ENCODE measurements at places on chromosomes 16 and 17.
A peak's percentile ranks its signal among the peaks of the same experiment; 100 is the strongest.

DNA sequence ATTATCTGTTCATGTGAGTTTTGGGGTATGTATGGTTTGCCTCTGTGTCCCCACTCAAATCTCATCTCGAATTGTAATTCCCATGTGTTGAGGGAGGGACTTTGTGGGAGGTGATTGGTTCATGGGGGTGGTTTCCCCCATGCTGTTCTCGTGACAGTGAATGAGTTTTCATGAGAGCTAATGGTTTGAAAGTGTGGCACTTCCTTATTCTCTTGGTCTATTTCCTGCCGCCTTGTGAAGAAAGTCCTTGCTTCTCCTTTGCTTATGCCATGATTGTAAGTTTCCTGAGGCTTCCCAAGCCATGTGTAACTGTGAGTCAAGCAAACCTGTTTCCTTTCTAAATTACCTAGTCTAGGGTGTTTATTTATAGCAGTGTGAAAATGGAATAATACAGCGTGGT, 128.1 kb upstream of the HS3ST4 start:
- DNase-seq, result no peak

GRCh38 chr16:4190712-4191333, 51.1 kb downstream of the SRL start:
- no peak for DNase-seq

- DNase-seq, result no peak
Observed at GRCh38 chr17:74525781-74526288, 5.4 kb downstream of the CD300LB start.

DNA sequence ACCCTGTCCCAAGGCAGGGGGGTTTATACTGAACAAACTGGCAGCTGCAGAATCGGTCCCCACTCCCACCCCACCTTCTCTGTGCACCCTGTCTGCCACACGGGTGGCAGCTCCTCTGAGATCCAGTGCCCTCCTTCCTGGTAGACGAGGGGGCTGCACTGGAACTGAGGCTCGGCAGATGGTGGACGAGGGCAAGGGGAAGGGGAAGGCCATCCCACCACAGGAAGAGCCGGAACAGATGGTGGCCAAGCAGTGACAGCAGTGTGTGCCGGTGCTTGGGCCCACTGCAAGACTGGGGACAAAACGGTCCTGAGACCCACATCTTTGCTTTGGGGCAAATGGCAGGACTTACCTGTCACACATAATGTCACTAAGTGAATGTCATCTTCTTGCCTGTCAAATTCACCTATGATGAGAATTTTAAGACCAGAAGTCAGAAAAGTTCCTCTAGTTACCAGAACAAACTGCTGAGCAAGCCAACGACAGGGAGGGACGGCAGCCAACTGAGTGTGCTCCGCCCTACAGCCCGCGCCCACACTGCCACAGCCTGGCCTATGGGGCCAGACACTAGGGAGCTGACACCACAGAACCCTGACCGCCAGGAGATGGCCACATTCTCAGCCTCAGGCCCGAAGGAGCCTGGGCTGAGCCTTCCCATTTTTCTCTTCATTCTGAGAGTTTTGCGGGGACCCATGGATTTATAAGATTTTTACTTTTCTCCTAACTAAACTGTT, 14.4 kb downstream of the NTAN1 start:
- peak; percentile 90 for DNase-seq

DNA sequence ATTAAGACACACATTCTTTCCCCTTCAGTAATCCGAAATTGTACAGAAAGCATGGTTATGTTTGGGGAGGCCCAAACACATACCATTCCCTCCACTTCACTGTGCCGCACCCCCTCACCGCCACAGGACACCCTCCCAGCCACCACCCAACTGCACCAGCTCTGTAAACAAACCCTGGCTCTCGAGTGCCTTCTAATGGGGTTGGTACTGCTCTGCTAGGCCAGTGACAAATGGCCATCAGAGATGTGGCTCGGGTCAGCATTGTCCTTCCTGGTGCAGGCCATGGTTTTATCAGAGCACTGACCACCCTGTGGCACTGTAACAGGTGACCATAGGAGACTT, 24.0 kb upstream of the SREBF1 start:
- DNase-seq, result no peak

DNA sequence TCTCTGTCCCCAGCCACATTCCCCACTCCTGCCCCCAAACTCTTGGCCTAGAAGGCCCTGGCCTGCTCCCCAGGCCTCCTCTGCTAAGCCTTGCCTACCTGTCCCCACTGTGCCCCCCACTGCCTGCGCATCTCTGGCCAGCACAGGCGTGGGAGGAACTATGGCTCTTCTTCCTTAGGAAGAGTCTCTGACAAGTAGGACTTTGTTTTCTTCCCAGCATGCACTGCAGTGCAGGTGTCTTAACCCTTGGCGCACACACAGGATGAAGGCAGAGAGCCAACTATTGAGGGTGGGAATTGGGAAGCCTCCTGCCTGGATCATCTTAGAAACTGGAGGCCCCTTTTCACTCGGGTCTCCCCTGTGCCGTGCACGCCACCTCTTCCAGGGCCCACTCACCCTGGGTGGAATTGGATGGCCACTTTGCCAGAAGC, 3.6 kb downstream of the AMDHD2 start:
- DNase-seq, result no peak

- peak; percentile 71 for DNase-seq
Observed at GRCh38 chr16:22191532-22192260, 14.4 kb upstream of the EEF2K start.

GRCh38 chr17:2690165-2691068, 21.1 kb downstream of the CLUH start:
- no peak for DNase-seq

DNA sequence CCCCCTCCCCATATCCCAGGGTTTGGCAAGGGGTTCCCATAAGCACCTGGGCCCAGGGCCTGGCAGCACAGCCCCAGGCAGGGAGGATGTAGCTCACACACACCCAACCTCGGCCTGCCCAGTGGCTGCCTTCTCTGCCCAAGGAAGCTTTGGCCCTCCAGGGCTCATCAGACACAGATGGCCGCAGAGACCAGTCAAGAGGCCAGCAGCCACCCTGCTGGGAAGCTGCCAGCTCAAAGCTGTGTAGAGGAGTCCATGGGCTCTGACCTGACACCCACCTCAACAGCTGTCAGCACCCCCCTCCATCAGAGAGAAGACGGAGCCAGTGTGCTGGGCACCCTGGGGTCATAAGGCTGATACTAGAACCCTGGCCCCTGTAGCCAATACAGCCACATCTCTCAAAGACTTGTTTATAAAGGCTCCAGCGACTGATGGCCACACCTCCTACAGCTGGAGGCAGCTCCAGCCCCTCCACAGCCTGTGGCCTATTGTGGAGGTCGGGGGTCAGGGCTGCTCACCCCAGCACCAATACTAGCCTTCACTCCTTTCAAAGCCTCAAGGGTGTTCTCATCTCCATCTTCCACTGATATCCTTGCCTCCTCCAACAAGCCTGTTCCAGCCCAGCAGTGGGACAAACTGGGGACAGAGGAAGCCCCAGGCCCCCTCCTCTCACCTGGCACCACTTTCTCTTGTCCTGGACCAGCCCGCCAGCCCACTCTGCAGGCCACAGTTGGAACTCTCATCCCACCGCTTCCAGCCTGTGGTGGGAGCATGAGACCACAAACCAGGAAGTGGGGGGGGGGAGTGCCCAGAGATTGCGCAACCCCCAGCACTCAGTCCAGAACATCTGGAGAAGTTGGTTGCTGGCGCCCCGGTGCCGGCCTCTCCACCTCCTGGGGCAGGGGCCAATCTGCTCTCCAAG, 2.2 kb upstream of the MPG start:
- DNase-seq, result peak; percentile 69

GRCh38 chr16:78283548-78284251, 184.2 kb downstream of the WWOX start:
- DNase-seq, result no peak

DNA sequence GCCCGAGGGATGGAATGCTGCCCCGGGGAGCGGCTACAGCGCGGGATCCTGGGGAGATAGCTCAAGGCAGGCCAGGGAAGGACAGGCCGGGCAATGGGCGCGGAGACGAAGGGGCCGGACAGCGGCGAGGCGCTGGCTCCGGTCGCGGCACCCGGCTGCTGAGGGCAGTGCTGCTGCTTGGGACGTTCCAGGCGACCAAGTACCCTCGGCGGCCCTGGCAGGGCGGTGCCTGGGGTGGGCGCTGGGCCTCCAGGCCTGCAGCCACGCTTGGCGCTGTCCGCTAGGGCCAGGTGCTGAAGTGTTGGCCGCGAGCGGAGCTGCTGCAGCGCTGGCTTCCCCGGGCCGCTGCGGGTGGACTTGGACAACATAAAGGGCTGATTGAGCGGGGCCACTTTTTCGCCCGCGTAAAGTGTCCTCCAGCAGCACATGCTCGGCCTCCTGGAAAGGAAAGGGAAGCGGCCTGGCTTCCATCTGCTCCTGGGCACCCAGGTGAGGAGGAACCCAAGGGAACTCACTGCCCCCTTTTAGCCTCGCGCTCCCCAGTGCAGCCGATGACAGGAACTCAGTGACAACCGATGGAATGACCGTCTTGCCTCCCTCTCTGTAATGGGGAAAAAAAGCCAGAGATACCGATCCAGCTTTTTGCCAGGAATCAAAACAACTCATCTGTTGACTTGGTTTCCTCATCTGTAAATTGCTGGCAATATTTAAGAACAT, 23.7 kb downstream of the CLEC3A start:
- DNase-seq, result peak; percentile 76

DNA sequence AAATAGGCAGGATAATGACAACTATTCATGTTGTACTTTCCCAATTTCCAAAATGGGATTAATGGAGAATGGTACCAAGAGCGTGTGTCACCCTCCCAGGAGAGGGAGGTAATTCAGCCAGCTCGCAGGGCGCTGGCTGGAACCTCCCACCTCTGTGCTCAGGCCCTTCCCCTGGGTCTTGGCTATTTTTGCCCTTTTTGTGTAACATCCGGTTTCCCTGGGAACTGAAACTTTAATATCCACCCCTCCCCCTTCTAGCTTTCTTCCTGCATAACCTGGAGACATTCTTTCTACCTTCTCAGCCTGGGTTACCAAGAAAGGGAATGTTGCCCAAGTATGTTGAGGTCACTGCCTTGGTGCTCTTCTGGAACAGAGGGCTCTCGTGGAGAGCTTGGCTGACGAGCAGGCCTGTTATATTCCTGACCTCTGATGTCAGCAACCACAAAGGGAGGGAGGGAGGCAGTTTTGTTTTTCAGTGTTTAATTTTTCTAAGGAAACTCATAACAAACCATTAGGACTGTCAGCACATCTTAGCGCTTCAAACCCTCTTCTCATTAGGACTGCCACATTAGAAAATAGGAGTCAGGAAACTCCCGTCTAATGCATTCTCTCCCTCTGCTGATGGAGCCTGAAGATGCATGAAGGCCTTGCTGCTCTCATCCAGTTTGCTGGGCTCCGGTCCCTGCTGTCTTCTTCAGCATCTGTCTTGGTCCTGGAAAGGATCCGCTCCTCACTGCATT, 25.6 kb downstream of the ITGB3 start:
- no peak for DNase-seq

- DNase-seq, result no peak
Observed at GRCh38 chr17:73290399-73291259, 21.2 kb downstream of the CDC42EP4 start.

GRCh38 chr17:28505986-28506665, at the start of gene FOXN1:
TSS of gene FOXN1 (plus strand) at chr17:28506348. CDS start at chr17:28523970, 17,622 bp downstream.
- no peak for DNase-seq

GRCh38 chr17:2828397-2829038, 32.3 kb downstream of the RAP1GAP2 start:
- DNase-seq, result peak; percentile 79

DNA sequence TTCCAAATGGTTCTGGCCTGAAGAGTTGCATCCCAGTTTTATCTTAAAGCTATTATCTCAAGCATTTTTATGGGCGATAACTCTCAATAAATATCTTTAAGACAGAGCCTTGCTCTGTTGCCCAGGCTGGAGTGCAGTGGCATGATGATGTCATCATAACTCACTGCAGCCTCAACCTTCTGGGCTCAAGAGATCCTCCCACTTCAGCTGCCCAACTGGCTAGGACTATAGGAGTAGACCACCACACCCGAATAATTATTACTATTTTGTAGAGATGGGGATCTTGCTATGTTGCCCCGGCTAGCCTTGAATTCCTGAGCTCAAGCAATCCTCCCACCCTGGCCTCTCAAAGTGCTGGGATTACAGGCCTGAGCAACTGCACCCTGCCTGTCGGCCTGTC, 26.1 kb upstream of the CYTH1 start:
- DNase-seq, result no peak

DNA sequence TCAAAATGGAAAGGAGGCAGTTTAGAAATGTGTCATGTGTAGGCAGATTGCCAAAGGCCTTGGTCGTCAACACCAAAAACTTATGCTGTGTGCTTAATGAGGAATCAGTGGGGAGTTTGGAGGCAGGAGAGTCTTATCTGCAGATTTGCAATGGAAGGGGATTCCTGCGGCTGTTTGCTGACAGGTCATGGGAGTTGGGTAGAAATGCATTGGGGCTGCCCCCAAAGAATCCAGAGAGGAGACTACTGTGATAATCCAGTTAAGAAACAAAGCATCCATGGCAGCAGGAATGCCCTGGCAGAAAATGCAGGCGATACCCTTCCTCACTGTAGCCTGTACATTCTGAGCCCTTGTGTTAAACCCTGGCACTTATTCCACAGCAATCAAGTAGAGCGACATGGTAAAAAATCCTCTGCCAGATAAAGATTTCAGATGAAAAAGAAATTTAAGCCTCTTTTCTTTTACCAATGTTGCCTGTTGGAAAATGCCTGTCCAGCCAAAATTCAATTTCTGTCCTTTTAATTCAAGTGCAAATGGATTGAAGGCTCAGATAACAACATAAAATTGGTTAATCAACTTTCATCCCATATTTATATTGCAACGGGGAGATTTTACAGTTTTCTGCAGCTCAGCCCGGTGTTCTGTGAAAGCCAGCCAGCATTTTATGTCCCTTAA, 491.0 kb upstream of the CDH5 start:
- no peak for DNase-seq

DNA sequence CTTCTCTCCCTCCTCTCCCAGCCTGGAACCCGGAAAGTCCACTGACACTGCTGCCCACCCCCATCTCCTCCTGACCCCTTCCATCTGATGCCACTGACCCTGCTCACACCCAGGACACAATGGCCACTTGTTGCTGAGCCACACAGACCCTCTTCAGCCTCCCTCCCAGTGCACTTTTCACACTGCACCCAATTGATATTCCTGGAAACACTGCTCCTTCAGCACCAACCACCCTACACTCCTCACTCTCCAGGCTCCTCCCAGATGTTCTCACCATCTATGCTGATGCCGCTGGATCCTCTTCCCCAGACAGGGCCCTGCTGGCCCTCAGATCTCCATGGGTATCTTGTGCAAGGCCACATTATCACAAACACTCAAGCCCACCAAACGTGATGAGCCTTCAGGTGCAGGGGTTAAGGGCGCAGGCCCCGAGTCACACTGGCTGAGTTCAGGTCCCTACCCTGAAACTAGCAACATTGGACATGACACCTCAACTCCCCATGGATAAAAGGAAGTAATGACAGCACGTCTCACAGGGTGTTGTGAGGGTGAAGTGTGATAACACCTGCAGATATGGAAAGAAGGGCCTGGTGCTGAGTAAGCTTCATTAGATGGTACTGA, 238.1 kb downstream of the ZNF423 start:
- no peak for DNase-seq

DNA sequence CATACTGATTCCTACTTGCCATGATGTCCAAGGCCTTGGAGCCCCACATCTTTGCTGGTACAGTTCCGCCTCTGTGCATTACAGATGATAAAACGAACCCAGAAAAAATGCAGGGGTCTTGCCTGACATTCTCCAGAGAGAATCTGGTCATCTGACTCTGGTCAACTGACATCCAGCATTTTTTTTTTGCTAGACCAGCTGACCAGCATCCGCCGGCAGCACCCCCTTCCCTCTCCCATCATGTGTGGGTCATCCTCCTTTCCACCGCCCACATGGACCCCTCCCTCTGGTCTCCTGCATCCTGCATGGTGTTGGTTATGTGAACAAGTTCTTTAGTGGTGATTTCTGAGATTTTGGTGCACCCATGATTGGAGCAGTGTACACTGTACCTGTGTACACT, 47.1 kb downstream of the CDH1 start:
- DNase-seq, result no peak

GRCh38 chr17:35371934-35372333, 1.5 kb downstream of the SLFN11 start:
- DNase-seq, result no peak
